ENCODE measurements at places on chromosomes 4 and X. TPM values are rescaled to one million over a fixed set of nuclear protein-coding genes. Genes with fewer than 3 reads are reported as not detected.

The TKTL1 gene
- 1.1 TPM for total RNA-seq

The MAGEA4 gene
- total RNA-seq: not detected

The IL2RG gene
- 512 TPM for total RNA-seq

- H3K27ac ChIP-seq: peak overlapping the region; percentile 67
- no peak for DNase-seq
- H3K27me3 ChIP-seq: no peaks in the 10 kb centered on the region
- no peak overlapping the region for H3K4me3 ChIP-seq
These were observed 30.0 kb downstream of the CTBP1 start for GRCh38 chr4:1218634-1219565.

- no peak overlapping the region for H3K4me3 ChIP-seq
- H3K36me3 ChIP-seq: peaks cover 1% of the 10 kb centered on the region
- no peak overlapping the region for H3K27ac ChIP-seq
- no peaks in the 10 kb centered on the region for H3K27me3 ChIP-seq
These were observed 2.2 kb upstream of the VGLL1 start for GRCh38 chrX:136529795-136530194.

The RPGR gene
- total RNA-seq: 4.2 TPM

The RIPPLY1 gene
- total RNA-seq: not detected

DNA sequence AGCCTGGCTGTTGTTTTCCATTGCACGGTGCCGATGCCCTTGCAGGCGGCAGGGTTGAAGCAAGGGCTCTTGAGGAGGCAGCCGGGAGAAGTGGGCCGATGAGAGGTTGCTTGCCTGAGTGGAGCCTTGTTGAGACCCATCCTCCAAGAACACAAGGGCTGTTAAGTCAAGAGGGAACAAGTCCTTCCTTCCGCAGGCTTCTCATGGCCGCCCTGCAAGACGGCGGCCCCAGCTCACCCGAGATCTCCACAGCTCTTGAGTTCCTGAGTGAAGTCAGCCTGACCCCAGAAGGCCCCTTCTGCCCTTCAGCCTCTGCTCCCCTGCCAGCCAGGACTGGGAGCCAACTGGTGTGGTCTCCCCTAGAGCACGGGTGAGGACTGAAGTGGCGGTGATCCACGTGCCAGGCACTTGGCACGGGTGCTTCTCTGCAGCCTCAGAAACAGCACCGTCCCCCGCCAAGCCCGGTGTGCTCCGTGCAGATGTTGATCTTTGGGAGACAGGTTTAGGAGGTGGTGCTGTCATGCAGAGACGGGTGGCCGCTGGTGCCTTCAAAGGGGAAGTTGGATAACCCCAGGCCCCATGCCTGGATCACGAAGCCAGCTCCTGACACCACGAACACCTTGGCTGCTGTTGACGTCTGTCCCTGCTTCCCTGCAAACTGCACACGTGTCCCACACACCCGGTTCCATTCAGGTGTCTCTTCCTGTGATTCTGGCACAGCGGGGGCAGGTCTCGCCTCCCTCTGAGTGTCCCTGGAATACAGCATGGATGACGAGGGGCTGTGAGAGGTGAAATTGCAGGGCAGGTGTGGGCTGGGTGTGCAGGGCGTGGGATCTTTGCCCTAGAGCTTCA, 164.4 kb upstream of the PSAPL1 start:
- H3K4me1 ChIP-seq: no peaks in the 10 kb centered on the region
- H3K4me3 ChIP-seq: no peak overlapping the region
- no peak overlapping the region for H3K27ac ChIP-seq
- H3K27me3 ChIP-seq: no peaks in the 10 kb centered on the region

The SPANXN2 gene
- total RNA-seq: not detected

- H3K27ac ChIP-seq: peak overlapping the region; percentile 77
- H3K36me3 ChIP-seq: no peaks in the 10 kb centered on the region
- H3K27me3 ChIP-seq: no peaks in the 10 kb centered on the region
These were observed 15.1 kb downstream of the PALLD start for GRCh38 chr4:168511780-168512489.

GRCh38 chrX:65574356-65574755, 39.8 kb upstream of the LAS1L start:
- DNase-seq: no peak
- H3K4me1 ChIP-seq: no peaks in the 10 kb centered on the region
- H3K4me3 ChIP-seq: no peak overlapping the region
- no peaks in the 10 kb centered on the region for H3K36me3 ChIP-seq
- no peak overlapping the region for H3K27ac ChIP-seq

DNA sequence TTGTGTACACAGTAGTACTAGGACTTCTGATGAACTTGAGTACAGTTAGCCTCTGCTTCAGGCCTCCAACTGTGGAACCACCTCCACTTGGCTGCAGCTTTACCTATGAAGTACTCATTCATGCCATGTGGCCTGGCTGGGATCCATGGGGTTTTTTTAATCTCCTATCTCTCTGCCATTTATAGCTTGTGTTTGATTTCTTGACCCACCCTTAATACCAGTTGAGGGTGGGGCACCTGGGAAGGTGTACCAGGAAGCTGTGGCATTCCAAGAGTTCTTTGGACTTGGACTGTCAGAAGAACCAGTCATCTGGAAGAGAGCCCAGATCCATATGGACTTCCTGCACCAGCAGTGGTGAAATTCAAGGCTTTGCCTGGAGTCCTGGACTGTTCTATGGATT, 230.1 kb downstream of the SHROOM3 start:
- no peaks in the 10 kb centered on the region for H3K36me3 ChIP-seq
- peaks cover 12% of the 10 kb centered on the region for H3K27me3 ChIP-seq
- H3K4me3 ChIP-seq: no peak overlapping the region
- H3K27ac ChIP-seq: no peak overlapping the region
- peaks cover 7% of the 10 kb centered on the region for H3K4me1 ChIP-seq

GRCh38 chrX:27918799-27919198, 62.5 kb downstream of the DCAF8L1 start:
- H3K36me3 ChIP-seq: no peaks in the 10 kb centered on the region
- H3K4me1 ChIP-seq: no peaks in the 10 kb centered on the region
- DNase-seq: no peak
- no peak overlapping the region for H3K27ac ChIP-seq
- H3K4me3 ChIP-seq: no peak overlapping the region

- H3K27me3 ChIP-seq: no peaks in the 10 kb centered on the region
- H3K4me3 ChIP-seq: no peak overlapping the region
- no peak for DNase-seq
- no peaks in the 10 kb centered on the region for H3K36me3 ChIP-seq
These were observed 509.1 kb upstream of the SPANXN1 start for GRCh38 chrX:144738246-144738645.

Data from activated CD8-positive, alpha-beta memory T cell treated with anti-CD3 and anti-CD28 coated beads, Interleukin-2, amount 10 ng/mL, durations not matched to agents 7 days and 5 days (primary cell).